ENCODE measurements at places on chromosomes 5 and 9. TPM values are rescaled to one million over a fixed set of nuclear protein-coding genes. Genes with fewer than 3 reads are reported as not detected.

LPAR1 gene
- 0.33 TPM for total RNA-seq

PCDHGA7 gene
- 4.6 TPM for total RNA-seq

AMBP gene
- total RNA-seq, result not detected

MSX2 gene
- total RNA-seq, result not detected

TEK gene
- total RNA-seq, result 89.3 TPM

PCDHAC1 gene
- total RNA-seq, result 0.10 TPM

Measured in vein endothelial cell (primary cell).